ENCODE measurements at places on chromosomes 3 and 15. TPM values are rescaled to one million over a fixed set of nuclear protein-coding genes. Genes with fewer than 3 reads are reported as not detected.

UBAP1L gene
- 2.5 TPM for total RNA-seq

SLC22A14 gene
- 0.62 TPM for total RNA-seq

SLCO3A1 gene
- total RNA-seq, result 3.7 TPM

HTR3C gene
- total RNA-seq, result not detected

CYP1A1 gene
- total RNA-seq, result 0.27 TPM

LRRC31 gene
- total RNA-seq, result not detected

PLSCR2 gene
- not detected for total RNA-seq

SAXO2 gene
- 5.1 TPM for total RNA-seq

ZNF860 gene
- 1.5 TPM for total RNA-seq

ARL14 gene
- not detected for total RNA-seq

OSTN gene
- not detected for total RNA-seq

DNA sequence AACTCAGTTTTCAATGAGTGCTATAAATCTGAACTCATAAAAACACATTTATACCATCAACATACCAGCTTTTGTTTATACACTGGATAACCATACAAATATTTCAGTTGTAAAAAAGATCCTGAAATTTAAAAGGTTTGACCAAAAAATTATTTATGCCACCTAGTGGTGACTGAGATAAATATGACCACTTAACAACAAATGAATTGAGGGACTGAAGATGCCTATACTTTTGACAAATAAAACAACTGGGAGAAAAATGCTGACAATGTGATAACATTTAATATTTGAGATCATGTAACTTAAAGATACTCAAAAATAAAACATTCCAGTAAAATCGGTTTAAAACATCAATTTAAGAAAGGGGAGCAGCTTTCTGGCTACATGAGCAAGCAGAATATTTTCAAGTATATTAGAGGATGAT lies 30.4 kb downstream of the ATG3 start:
- DNase-seq, result no peak

DNA sequence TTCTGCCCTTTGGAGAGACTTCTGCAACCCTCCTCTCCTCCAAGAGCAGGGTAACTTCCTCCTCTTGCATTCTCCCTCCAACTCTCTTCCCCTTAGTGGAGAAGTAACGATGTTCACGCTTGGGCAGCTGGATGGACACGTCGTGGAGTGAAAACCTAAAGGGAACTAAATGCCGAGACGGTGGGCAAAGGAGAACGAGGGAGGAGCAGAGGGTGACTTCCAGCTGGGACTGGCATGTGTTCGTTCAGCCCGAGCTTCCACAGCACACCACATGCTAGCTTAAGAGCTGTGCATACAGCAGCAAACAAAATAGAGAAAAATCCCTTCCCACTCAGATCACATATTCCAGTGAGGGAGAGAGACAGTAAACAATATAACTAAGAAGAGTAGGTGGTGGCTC lies 179.8 kb downstream of the SLCO3A1 start:
- no peak for DNase-seq

GRCh38 chr3:31531452-31531991 lies 1.2 kb upstream of the STT3B start:
- no peak for DNase-seq

DNA sequence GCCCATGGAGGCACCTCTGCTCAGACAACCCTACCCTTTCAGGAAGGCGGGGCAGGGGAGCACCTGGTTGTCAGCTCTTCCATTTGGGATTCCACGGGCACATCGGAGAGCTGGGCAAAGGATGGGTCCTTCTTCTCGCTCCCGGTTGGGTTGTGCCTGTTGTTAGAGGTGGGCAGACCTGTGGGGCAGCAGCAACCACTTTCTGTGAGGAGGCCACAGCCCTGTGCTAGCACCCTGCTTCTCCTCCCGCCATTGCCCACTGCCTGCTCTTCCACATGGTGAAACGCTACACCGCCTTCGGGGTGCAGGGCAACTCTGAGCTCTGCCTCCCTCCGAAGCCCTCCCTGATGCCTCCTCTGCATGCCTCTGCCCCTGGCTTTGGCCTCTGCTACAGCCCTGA lies 7.0 kb upstream of the HHATL start:
- DNase-seq, result peak; percentile 63

- no peak for DNase-seq
These were observed 21.6 kb downstream of the CPN2 start for GRCh38 chr3:194329583-194329965.

DNA sequence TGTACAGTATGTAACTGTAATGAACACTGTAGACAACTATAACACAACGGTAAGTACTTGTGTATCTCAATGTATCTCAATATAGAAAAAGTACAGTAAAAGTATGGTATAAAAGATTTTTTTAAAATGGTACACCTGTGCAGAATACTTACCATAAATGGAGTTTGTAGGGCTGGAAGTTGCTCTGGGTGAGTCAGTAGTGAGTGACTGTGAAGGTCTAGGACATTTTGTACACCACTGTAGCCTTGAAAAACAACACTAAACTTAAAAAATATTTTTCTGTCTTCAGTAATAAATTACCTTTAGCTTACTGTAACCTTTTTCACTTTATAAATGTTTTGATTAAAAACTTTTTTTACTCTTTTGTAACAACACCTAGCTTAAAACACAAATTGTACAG lies 142.9 kb downstream of the ATG7 start:
- DNase-seq, result no peak

GRCh38 chr3:188002626-188003138 lies 151.3 kb upstream of the LPP start:
- DNase-seq, result no peak

- DNase-seq, result no peak
These were observed 54.3 kb downstream of the BDH1 start for GRCh38 chr3:197501496-197501878.

DNA sequence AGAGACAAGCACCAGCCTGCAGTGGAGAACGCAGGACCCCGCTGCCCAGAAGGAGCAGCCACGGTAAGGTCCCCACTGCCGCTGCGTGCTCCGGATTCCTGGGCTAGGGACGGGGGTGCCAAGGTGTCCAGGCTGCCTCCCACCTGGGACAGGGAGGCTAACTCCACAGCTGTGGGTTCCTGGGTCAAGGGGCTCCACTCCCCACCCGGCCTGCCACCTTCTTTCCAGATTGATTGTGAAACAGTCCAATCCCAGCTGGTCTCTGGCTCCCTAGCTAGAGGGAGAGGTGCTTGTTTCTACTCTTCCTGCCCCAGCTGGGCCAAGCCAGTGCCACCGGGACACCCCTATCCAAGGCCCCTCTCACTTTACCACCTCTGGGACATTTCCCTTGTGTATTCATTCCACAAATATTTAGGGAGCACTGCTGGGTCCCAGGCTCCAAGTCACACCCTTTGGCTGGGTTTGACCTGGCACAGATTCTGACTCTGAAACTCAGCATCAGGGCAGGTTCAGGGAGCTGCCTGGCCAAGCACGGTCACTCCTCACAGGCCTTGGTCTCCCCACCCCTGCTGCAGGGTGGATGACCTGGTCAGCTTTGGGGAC lies 1.9 kb downstream of the PAK6 start:
- DNase-seq, result peak; percentile 81

DNA sequence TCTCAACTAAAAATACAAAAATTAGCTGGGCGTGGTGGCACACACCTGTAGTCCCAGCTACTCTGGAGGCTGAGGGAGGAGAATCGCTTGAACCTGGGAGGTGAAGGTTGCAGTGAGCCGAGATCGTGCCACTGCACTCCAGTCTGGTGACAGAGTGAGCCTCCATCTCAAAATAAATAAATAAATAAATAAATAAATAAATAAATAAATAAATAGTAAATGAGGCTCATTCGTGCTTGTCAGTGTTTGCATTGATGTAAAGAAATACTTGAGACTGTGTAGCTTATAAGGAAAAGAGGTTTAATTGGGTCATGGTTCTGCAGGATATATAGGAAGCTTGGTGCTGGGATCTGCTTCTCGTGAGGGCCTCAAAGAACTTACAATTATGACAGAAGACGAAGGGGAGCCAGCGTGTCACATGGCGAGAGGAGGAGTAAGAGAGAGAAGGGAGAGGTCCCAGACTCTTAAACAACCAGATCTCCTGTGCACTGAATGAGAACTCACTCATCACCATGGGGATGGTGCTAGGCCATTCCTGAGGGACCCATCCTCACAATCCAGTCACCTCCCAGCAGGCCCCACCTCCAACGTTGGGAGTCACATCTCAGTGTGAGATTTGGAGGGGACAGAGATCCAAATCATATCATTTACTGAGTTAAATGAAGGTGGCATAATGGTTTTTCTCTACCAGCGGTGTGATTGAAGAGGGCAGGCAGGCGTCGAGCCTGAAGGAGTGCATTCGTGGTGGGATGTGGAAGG lies 104.5 kb downstream of the FNDC3B start:
- DNase-seq, result no peak

GRCh38 chr15:42053914-42054313 lies 33.1 kb upstream of the PLA2G4E start:
- DNase-seq, result no peak

GRCh38 chr15:96334017-96334704 lies 3.7 kb downstream of the NR2F2 start:
- DNase-seq, result no peak

DNA sequence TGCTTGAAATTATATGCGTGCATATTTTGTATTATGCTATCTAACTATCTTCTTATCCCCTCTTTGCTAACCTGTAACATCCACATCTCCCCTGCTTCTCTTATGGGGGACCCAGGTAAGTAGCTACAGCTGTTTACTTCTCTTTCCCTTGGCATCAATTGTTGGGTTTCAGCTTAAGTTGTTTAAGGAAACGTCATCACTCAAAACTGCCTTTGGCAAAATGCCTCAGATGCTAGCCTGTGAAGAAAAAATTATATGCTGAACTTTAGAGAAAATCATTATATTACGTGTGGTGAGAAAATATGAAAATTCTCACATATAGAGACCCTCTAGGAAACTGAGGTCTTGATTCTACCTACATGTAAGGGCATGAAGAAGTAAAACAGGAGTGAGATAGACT lies 447.0 kb upstream of the NECTIN3 start:
- DNase-seq, result no peak

GRCh38 chr15:75198560-75199356 lies 2.9 kb upstream of the C15orf39 start:
- DNase-seq, result no peak
